ENCODE measurements at places on chromosomes 5 and 9.

GRCh38 chr9:14260101-14260500 lies 53.8 kb downstream of the NFIB start:
- no peak for DNase-seq

DNA sequence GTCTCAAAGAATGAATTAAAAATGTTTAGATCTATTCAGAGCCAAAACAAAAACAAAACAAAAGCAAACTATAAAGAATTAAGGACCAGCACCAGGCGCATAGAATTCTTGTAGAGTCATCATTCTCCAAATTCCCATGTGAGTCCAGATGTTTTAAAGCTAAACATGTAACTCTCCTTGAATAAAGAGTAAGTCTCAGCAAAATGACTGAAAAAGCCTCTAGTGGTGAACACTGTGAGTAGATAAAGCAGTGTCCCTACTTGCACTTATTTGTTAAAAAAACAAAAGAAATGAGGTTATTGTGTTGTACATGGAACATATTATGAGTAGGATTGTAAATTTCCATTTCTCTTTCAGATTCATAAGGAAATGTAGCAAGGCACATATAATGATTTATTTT lies 44.0 kb downstream of the NNT start:
- no peak for DNase-seq

DNA sequence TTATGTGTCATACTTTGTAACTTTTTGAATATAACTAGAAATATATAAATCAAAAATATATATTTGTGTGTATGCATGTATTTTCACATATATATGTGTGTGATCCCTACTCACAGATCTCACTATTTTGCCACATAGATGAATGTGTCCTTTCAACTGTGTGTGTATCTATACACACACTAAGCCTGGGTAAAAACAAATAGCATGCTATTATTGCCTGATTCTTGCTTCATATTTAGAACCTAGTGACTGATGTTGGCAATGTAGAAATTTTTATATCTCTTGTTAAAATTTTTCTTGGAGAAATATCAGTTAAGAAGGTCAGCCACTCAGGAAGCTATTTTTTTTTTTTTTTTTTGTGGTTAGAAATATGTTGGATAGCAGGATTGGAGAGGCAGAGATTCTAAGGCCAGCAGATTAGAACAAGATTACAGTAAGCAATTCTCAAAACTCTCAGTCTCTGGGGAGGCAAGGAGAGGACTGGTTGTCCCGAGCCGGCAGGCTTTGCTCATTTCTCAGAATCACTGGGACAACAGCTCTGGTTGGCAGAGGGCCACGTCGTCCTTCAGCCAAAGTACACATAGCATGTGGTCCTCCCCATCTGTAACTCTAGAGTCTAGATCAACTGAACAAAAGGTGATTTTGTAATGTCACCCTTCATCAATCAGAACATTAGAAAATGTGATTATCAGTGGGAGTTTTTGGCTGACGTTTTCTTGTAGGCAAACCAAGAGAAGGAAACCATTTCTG lies 19.7 kb downstream of the C6 start:
- DNase-seq, result peak; percentile 53

DNA sequence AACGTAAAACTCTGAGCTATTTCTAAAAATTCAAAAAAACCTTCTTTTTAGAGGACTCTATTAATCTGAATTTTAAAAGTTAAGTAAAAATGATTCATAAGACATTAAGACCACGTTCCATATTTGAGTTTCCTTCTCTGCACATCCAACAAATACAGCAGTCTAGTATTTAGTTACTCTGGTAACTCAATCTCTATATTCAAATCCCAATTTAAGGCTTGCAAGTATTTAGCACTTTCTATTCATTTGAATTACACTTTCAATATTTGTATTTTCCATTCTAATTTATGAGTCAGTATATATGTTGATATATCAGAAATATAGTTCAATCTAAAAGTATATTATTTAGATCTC lies 17.7 kb downstream of the RFX3 start:
- no peak for DNase-seq

GRCh38 chr9:98882569-98882923 lies 61.2 kb upstream of the COL15A1 start:
- DNase-seq, result no peak

DNA sequence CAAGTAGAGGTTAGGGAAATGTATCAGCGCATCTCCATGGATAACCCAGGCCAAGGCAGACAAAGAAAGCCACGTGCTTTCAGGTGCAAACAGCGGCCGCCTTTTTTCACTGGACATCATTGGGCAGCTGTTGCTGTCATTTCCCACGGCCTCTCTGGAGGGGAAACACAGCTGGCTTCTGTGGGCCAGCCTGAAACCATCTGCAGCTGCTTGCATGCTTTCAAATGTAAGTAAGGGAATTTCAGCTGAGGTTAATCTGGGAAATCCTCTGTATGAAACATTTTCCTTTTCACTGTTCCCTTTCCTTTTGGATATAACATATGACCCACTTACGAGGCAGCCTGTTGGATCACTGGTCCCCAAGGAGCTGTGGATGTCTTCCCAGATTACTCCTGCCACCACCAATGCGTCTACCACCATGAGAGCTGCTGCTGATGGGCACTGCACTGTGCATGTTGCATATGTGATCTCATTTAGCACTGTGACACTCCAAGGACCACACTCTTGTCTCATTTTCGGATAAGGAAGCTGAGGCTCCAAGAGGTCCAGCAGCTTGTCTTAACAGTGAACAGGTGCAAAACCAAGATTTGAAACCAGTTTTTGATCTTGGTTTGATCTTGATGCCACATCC lies 106.3 kb downstream of the C9orf152 start:
- DNase-seq, result no peak

GRCh38 chr5:85920984-85921383 lies 696.8 kb upstream of the COX7C start:
- DNase-seq, result no peak

DNA sequence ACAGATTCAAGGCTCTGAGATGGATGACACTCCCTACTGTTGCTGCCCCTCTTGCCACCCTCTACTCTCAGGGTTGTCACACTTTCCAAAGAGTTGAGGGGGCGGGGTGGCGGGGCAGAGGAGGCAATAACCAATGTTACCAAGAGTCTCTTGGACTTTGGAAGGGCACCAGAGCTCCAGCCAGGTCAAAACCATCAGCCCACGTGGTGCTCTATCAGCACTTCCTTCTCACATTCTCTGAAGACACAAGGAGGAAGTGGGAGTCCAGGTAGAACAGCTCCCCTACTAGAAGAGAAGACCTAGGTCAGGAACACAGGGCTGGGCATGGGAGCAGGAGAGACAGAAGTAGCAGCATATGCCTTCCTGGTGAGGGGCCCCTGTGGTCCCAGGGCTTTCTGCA lies 33.0 kb upstream of the PIK3R1 start:
- no peak for DNase-seq

DNA sequence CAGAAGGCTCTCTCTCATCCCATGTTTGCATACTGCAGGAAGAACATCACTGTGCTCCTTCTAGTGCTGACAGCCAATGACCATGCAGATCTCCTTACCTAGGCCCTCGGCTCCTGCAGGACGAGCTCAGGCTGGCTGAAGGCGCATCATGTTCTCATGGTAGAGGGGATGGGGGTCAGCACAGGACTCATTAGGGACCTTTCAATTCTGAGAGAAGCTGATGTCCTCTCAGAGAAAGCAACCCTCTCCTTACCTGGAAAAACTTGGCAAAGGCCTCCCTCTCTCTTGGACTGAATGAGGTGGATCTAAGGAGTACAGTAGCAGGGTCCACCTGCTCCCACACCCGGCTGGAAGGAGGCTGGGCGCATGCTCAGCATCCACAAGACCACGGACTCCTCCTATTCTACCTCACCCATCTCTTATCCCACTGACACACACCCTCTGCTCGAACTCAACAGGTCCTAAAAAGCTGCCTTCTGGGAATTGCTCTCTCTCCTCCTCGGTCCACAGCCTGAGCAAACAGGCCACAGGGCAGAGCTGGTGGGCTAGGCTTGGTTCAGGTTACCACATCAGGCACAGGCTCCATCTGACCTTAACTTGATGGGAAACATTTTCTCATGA lies 2.9 kb downstream of the IPPK start:
- DNase-seq, result no peak

- DNase-seq, result no peak
Measured at GRCh38 chr5:30867711-30868110, 325.8 kb upstream of the CDH6 start.

DNA sequence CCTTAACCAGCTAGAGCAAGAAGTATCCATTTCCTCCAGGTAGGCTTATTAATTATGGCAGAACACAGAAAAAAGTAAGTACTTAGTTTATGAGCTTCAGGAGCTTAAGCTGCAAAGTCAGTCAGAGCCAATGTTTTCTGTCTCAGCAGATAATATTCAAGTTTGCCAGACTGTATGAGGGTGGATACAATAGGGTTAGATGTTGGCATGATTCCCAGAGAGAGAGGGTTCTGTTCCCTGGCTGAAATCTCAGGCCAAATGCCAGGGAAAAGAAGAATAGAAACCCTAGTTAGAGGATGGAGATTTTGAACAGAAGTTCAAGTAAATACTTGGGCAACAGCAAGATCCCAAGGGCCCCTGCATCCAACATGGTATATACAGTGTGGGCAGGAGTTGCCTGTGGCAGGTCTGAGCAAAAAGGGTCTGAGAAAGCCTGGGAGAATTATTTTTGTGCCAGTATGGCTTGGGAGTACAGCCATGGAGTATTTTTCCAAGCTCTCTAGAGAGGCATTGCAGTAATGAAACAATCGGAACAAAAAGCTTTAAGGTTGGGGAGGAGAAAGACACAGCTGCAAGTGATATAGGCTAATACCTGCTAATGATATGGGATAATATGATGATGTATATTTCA lies 31.0 kb upstream of the ISOC1 start:
- DNase-seq, result no peak

DNA sequence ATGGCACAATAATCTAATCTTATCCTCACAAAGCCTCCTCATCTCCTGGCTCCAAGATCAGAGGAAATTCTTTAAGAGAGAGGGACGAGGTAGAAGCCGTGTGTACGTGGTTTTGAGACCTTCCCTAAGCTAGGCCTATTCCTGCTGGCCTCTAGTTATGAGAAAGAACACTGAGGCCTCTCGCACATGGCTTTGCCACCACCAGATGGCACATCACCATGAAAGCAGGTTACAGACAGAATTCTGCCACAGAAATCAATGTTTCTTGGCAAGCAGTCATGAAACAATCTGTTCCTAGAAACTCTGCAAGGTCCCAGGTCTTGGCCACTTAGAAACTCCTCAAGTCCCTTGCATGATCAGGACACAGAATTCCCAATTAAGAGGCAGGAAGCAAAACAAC lies 268.2 kb upstream of the TAS2R1 start:
- peak; percentile 16 for DNase-seq

DNA sequence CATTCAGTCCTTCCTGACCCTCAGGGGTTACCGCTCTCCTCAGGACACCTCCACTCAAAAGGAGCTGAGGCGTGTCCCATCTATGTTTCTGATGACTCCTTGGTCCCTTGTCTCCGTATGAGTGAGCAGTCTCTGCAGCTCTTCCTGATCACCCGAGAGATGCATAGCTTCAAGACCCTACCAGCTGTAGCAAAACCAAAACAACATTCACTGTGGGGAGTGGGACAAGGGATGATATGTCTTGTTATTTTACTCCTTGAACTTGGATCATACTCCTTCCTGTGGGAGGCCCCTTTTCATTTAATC lies 14.4 kb downstream of the GLDC start:
- DNase-seq, result no peak

DNA sequence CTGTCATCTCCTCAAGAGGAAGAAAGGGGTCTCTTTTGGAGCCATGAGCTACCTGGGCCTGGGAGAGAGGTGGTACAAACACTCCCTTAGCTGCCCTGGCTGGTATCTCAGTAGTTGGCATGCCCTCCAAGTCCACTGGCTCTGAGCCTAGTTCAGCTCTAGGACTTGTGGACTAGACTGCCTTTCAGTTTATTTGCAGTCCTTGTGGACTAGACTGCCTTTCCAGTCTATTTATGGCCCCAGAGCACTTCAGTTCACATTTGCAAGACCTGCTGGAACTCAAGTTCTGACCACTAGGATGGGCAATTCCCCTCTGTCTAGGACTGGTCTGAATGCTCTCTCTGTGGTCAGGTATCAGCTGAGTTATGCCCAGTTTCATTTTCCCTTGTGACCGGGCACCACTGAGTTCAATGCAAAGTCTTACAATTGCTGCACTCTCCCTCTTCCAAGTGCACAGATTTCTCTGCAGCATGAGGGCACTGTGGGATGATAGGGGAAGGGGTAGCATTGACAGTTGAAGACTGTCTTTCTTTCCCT lies 1019.0 kb downstream of the TAF11L14 start:
- no peak for DNase-seq

DNA sequence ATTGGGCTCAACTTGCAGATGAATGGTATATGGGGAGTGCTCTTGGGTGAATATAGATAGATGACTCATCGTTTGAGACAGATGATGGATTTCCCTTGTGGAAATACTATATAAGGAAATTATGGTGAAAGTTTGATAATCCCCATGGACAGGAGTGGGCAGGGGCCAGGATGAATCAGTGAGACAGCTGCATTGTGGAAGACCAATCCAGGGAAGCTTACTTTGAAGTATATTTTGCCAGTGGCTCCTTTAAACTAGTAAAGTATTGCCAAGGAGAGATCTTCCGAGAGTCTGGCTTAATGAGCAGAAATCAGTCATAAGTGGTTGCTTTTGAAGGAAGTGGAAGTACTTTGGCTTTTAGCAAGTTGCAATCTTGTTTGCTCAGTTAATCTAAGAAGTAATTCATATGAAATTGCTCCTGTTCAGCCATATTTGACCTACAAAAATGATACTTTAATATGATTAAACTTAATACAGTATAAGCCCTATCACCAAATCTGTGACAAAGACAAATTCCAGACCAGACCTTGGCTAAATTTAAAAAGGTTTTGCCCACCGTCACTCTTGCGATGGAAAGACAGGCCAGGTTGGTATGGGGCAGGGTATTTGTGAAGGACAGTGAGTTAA lies 9.3 kb upstream of the TNC start:
- DNase-seq, result no peak

DNA sequence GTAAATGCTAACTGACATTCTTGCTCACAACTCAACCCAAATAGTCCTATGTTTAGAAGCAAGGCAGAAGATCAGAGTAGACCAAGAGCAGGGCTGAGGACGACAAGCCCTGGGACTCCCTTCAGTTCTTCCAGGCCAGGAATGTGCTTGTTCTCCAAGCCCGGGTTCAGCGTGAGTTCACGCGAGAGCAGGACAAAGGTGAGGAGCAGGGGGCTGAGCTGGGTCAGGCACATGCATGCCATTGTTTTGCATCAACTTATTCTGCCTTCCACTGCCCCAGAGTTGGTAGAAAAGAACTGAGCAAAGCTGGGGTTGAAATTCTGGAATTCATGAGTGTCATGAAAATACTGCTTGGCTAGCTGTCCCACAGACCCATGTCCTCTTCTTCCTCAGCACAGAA lies 206.5 kb downstream of the PAX5 start:
- DNase-seq, result no peak

DNA sequence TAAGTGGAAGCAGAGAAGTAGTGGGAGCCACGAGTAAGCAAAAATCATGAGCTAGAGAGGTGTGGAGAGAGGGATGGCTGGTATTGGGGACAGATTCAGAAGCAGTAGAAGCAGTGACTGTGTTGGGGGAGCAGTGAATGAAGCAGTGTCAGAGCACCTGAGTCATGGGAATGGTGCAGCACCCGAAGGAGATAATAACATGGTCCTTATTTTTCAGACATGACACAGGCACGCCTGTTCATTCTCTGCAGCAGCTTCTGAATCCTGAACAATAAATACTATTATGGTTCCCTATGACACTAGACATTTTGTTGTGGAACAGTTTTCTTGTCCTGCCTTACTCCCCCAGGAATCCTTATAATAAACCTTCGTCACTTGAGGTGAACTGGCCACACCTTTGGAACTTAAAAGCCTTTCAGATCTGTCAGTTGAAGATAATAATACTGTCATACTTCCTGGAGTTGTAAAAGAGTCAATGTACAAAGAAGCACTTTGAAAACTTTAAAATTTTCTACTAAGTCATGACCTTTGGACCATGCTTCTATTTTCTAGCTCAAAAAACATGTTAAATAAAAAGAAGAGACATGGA lies 7.0 kb upstream of the RASA1 start:
- DNase-seq, result no peak
